CD4-positive, alpha-beta memory T cell (primary cell): ENCODE measurements at places on chromosomes 2 and 18.

DNA sequence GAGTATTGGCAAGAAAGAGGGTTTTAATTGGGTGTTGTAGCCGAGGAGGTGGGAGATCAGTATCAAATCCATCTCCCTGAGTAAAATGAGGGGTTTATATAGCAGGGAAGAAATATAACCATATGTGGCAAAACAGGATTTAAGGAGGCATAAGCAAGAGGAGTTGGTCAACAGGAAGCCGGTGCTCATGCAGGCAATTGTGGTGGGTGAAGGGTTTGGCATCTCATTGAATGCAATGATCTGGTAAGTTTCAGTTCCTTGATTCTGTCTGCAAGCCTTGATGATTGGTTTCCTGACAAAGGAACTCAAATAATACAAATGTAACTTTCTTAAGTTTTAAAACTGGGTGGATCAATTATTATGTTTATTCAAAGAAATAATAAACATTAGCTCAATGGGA lies 564.4 kb upstream of the LINC00305 start:
- DNase-seq: no peak

DNA sequence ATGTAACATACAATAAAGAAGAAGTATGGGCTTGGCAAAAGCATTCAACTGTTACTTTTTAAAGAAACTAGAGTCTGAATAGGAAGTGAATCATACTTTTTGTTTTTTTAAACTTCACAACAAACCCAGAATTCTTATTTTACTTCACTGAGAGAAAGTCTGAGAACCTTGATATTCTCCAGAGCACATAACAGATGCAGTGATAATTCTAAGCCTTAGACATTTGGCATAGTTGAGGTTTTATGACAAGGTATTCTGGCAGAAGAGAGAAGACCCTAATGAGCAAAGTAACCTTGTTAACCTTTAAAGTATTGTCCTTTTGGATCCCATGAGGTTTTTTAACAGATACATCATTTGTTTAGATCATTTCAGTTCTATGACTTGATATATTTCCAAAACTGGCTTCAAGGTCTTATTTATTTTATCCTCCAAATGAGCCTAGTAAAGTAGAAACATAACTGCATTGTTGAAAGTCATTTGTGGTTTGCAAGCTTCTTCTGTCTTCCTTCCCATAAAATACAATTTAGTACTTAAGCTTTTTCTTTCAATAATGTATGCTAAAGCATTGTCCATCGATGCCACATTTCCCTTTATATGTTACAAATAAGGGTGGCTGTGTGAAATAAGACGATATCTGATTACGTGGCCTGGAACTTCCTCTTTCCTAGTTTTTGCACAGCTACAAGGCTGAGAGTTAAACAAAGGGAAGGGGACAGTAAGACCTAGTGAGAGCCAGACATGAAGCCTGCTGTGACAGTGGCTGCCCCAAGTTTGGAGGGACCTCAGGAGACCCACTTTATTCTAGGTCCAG lies 86.1 kb upstream of the ITPRID2 start:
- no peak for DNase-seq

DNA sequence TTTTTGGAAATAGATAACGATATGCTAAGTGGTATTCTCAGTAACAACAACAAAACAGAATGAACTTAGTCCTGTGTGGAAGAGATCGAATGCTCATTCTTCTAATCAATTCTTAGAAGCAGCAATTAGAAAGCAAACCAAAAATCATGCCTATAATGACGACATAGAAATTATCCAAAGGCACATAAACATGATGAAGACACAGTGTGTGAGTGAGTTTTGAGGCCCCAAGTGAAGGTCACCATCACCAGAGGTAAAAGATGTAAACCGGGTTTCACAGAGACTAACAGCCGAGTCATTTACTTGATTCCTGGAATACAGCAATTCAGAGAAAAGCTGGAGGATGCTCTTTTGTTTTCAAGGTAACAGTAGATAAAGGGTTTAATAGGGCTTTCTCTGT lies 509.2 kb downstream of the TDRD15 start:
- DNase-seq: no peak

DNA sequence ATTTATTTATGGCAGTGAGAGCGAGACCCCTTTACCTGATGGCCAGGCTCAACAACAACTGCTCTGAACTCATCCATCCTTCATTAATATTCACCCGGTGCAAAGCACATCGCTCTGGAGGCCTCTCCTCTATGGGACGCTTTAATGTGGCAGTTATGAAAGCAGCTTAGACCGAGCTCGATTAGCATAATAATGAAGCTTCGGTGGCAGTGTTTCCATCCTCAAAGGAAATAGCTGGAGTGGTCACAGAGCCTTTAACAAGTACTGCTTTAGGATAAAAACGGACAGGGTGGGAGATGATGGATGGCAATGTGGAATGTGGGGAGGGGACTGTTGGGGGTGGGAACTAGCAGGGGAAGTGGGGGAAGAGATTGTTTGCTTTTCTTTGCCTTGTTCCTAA lies 243.9 kb downstream of the SLC4A3 start:
- no peak for DNase-seq

DNA sequence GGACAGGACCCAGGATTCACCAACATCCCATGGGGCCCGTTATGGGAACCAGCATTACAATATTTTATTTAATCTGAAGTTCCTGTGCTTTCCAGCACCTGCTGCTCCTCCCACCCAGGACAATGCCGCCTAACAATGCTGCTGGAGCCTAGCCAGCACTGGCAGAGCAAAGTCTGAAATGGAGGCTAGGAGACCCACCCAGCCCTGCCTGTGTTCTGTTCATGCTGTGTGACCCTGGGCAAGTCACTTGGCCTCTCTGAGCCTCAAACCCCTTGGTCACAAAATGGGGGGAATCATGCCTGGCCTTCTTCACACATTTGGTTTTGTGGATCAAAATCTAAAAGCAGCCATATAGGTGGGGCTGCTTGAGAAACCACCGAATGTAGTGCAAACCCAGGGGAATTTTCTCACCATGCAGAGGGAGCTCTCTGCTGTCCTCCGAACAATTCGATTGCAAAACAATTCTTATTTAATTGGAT lies 38.5 kb upstream of the ODC1 start:
- DNase-seq: no peak

- no peak for DNase-seq
Observed at GRCh38 chr2:95303191-95303919, 6.2 kb downstream of the KCNIP3 start.

DNA sequence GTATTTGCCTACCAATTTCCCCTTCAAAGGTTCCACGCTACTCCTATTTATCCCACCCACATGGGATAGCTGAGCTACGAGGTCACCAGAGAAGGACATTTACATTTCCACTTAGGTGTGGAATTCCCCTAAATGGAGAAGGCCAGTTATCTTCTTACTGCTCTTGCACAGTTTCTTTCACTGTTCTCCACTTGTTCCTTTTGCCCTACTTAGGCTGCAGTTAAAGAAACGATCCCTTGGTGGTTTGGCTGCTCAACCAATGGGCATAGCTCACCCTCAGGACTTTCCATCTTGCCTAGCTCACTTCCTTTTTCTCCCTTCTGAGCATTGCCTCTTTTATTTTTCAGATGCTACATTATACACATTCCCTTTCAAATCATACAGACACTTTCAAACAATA lies 11.2 kb upstream of the NABP1 start:
- no peak for DNase-seq

GRCh38 chr2:194166818-194167217 lies 1490.2 kb upstream of the SLC39A10 start:
- DNase-seq: no peak

- DNase-seq: no peak
Observed at GRCh38 chr2:3759761-3760160, 56.4 kb downstream of the DCDC2C start.

DNA sequence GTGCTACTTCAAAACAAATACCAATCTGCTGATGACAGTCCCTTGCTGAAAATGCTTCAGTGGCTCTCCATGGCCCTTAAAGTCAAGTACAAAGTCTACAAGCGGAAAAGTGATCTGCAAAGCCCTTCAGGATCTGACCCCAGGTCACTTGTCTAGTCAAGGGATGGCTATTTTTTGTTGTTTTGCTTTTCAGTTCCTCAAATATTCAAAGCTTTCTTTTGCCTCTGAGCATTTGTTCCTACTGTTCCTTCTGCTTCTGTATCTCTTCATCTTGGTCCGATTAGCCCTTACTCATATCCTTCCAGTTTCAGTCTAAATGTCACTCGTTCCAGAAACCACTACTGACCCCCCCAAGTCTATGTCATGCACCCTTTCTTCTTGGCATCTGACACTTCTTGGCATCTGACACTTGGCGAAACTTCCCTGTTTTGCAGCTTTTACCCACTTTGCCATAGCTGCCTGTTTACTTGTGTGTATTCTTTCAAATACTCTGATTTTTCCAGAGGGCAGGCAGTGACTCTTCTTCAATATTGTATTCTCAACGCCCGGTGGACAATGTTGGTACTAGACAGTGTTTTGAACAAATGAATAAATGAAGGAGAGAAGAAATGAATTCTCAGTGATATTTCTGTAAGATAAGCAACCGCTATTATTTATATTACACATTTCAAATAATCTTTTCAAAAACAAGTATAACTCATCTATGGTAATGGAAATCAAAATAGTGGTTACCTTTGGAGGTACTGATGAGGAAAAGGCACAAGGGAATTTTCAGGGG lies 175.9 kb upstream of the FN1 start:
- no peak for DNase-seq

DNA sequence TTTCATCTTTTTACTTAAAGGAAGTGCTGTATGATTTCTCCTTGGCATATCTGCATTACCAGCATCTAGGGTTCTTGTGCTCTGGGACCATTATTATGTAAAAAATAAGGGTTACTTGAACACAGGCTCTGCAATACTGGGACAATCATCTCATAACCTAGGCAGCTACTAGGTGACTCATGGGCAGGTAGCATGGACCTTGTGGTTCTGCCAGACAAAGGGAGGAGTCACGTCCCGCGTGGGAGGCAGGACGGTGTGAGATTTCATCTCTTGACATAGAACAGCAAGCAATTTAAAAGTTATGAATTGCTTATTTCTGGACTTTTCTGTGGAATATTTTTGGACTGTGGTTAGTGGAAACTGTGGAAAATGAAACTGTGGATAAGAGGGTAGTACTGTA lies 34.1 kb downstream of the ASAP2 start:
- no peak for DNase-seq

- no peak for DNase-seq
Observed at GRCh38 chr18:55138401-55138800, 179.1 kb upstream of the CCDC68 start.

- peak; percentile 70 for DNase-seq
Observed at GRCh38 chr18:3059272-3059671, 46.3 kb upstream of the LPIN2 start.

- DNase-seq: no peak
Observed at GRCh38 chr18:42107287-42107686, 152.3 kb downstream of the PIK3C3 start.

DNA sequence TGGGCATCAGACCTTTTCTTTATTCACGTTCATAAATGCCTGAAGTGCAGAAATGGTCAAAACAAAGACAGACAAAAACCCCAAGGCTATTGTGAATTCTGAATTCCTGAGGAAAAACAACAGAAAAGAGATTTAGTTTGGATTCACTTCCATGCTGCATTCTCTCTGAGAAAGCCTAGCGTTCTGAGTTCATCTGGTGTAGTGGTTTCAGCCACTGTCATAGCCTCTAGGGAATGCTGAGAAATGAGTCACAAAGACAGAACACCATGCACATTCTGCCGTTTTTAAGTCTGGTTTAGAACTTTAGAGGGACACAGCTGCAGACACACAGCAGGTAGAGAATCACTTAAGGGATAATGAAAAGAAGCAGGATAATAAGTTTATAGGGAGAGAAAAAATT lies 93.8 kb downstream of the LRP1B start:
- no peak for DNase-seq

GRCh38 chr18:75358928-75359327 lies 68.6 kb downstream of the SMIM21 start:
- DNase-seq: no peak

DNA sequence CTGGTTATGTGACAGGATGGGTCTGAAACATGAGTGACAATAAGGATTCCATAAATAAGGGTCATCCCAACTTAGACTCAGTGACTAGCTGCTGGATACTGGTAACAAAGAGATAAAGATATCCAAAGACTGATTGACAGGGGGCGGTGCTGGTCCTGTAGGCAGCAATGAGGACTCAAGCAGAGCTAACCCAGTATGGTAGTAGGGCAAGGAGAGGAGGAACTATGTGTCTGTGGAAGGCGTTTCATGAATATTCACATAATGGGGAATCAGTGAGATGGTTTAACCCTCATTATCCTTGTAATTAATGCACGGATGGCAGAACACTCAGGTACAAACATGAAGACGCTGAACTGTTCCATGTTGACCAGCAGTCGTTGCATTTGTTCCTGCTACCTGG lies 102.5 kb upstream of the EML6 start:
- DNase-seq: no peak

DNA sequence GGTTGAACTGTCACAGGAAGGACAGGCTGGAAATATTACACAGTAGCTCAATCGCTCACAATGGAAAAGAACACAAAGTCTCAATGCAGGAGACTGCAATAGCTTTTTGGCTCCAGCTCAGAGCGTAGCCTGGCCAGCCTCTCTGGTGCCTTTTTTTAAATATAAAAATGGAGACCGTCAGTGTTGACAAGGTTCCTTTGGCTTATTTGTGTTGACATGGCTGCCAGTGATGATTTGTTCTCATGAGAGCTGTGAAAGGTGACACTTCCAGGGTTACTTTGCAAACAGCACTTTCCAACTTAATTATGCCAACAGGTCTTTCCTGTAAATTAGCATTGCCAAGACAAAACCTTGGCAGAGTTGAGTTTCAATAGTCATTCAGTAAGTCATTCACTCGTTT lies 70.8 kb downstream of the KCNE4 start:
- DNase-seq: no peak

DNA sequence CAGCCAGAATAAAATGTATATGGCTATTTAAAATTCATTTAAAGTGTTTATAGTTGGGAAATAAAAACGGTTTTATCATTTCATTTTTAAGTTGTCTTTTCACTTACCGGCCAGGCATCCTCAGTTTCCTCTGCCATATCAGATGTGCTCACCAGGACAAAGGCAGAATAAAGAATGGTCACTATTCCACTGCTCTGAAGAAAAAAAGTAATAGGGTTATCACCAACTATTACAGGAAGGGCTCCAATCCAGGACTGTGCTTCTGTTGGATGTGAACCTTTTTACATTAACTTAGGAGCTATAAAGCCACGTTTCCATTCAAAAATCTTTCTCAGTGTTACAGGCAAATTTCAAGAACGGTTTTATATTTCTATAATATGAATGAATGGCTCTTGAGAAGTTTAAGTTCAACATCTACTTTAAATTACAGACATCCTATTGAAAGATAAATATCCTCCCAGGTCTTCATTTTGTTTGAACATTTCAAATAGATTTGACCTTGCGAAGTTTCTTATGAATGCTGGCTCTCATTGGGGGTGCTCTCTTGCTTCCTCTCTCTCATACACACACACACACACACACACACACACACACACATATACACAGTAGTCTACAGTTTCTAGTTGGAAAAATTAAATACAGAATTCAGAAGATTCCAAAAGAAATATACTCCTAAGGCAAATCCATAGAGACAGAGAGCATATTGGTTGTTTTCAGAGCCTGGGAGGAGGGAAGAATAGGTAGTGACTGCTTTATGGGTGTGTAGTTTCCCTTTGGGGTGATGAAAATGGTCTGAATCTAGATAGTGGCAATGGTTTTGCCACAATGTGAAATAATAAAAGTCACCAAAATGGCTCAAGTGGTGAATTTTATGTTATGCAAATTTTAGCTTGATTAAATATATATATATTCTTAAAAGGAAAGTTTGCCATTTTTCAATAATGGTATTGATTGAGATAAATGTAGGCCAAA lies 2.9 kb upstream of the SLC40A1 start:
- DNase-seq: no peak
